ENCODE measurements at places on chromosomes 4 and X. TPM values are rescaled to one million over a fixed set of nuclear protein-coding genes. Genes with fewer than 3 reads are reported as not detected.

Gene CYBB
- 38.0 TPM for total RNA-seq

Gene ADGRG4
- not detected for total RNA-seq

Gene PABPC1L2A
- not detected for total RNA-seq

Gene GAGE12E
- not detected for total RNA-seq

Gene MAGEA4
- not detected for total RNA-seq

Gene TCEAL3
- 7.2 TPM for total RNA-seq

Gene MAOA
- 11.6 TPM for total RNA-seq

Gene DGKK
- not detected for total RNA-seq

Gene FAM241A
- 2.9 TPM for total RNA-seq

Gene AKAP14
- not detected for total RNA-seq

Gene ATP7A
- 20.4 TPM for total RNA-seq

Gene GPR82
- 0.20 TPM for total RNA-seq

Gene RTL3
- 0.59 TPM for total RNA-seq

DNA sequence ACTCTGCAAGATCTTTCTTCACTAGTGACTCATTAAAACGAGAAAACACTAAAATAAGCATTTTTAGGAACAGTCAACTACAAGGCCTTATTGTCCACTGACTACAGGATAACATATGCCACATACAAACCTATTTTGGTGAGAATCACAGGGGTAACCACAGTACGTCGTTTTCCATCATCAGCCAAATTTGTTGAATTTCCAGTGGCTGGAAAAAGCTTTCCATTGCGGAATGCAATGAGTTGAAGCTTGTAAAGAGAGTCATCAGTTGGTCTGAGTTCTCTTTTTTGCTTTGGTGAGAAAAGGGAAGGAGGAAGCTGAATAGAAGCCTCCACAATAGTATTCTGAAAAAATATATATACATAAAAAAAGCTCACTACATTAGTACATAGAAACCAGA lies 102.4 kb downstream of the ADGRA3 start:
- no peak for DNase-seq

GRCh38 chrX:119690921-119691716 lies 1.8 kb downstream of the SEPTIN6 start:
- no peak for DNase-seq

- no peak for DNase-seq
Observed at GRCh38 chr4:182929296-182929695, 12.1 kb upstream of the DCTD start.

DNA sequence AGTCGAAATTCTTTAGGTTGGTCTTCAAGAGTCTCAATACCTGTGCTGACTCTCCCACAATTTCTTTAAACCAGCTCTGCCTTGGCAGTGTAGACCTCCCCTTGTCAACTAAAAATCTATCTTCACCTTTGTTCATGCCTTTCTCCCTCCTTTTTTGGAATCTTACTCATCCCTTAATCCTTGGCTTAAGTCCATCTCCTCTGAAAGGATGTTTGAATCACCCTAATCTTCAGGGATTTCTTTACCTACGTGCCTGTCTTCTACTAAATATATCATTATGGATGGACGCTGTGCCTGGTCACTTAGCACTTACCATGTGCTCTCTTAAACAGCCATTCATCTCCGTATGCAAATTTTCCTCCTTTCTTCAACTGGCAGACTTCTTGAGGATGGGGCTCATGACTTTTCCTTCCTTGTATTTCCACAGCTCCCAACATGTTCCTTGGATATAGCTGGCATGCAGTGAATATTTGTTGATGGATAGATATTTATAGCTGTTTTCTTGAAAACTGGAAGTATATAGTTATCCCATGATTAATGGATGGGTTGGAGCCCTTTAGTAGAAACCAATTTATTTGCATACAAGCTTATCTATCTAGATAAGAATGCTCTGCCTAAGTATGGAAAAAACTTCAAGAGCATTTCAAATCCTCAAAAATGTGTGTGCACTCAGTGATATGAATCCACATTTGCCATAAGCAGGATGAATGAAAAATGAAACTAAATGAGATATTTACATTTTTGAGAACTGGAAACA lies 166.6 kb downstream of the SPRY1 start:
- peak; percentile 4 for DNase-seq

- DNase-seq = no peak
Observed at GRCh38 chrX:71534773-71535544, 2.1 kb downstream of the OGT start.

DNA sequence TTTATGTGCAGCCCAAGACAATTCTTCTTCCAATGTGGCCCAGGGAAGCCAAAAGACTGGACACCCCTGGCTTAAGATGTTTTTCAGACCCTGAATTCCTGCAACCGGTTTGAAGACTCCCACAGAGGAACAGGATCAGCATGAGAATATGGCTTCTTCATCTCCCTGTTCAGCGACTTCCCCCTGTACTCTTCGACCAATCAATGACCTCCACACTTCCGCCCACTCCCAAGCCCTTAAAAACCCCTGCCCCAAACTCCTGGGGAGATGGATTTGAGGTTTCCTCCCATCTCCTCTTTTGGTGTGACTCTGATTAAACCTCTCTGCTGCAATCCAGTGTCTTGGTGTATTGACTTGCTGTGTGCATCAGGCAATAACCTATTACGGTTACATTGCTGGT lies 344.4 kb downstream of the NR3C2 start:
- no peak for DNase-seq

GRCh38 chrX:39755143-39756032 lies 342.4 kb downstream of the BCOR start:
- DNase-seq = peak; percentile 35

GRCh38 chr4:113059449-113060182 lies 10.2 kb downstream of the ANK2 start:
- no peak for DNase-seq

GRCh38 chr4:77159806-77160205 lies 2.8 kb downstream of the CCNG2 start:
- DNase-seq = no peak

DNA sequence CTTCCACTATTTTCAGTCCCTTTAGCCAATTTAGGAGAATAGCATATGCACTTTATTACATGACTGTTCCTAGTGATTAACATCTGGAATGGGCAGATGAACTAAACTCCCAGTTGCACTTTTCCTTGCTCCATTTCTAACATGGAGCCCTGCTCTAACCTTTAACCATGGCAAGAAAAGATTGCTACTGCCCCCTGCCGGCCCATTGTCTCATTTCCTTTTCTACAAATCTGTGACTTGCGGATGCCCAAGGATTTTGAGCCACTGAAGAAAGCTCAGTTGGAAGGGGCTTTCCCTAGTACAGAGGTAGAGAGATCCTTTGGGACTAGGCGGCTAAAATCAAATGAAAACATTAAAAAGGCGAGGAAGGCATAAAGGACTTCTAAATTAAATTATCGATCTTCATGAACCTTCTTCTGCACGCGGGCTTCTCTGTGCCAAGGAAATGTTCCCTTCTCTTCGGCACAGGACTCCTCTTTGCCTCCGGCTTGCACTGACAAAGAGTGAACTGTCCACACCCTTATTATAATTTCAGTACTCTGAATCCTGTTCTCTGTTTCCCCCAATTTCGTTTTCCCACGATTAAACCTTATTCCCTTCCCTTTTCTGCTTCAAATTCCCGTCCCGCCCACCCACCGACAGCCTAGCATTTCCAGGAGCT lies 577 bp upstream of the GLRA2 start:
- DNase-seq = peak; percentile 26

- no peak for DNase-seq
Observed at GRCh38 chrX:25721564-25721963, 416.6 kb upstream of the MAGEB18 start.

DNA sequence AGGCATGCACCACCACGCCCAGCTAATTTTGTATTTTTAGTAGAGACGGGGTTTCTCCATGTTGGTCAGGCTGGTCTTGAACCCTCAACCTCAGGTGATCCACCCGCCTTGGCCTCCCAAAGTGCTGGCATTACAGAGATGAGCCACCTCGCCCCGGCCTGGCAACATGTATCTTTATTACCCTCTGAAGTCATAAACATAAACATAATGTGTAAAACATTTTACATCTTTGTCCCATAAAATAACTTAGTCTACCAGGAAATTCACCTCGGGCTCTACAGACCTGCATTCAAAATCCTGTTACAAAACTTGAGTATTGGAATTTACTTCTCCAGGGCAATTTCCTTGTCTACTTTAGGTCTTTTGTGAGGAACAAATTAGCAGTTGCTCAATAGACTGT lies 68.1 kb upstream of the DUSP21 start:
- DNase-seq = no peak

GRCh38 chrX:70434914-70435586 lies 9.6 kb upstream of the DLG3 start:
- DNase-seq = no peak

DNA sequence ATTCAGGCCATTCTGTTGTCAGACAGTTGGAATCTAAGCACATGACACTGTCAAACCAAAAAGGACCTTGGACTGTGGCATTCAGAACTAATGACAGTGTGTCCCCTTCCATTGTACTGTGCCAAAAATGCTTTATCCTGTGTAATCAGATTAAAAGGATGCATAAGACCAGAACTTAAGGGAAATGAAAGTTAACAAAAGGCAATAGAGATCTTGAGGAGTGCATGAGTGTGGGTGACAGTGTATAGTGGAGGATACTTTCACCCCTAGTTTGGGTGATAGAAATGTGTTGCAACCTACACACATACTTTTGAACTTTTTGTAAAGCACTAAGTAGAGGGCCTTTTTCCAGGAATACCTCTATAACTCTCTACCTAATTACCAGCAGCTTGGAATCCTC lies 4.5 kb downstream of the CYSLTR1 start:
- DNase-seq = no peak

- peak; percentile 10 for DNase-seq
Observed at GRCh38 chr4:53587135-53587534, 4.2 kb downstream of the LNX1 start.

DNA sequence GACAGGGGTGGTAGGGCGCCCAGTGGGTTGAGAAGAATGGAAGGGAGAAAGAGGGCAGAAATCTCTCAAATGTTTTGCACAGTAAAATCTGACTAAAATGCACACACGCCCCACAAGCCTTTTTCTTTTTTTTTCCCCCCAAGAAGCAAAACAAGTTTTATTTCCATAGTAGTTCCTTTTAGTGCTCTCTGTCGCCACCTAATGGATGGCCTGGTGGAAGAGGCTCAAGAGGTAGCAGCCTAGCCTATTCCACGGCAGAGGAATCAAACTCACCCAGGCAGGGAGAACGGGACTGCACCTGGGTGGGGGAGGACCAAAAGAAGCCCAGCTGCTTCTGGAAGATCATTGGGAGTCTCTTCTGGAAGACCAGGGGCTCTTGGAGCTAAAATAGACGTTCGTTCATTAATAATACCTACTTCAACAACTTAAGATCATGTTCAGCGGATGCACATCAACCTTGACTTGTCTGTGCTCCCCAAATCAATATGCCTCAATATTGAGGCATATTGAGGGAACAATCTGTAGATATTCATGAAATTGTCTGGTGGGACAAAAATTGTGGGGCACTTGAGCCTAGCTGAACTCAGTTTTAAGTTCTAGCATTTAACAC lies 31.6 kb upstream of the IRAK1 start:
- DNase-seq = no peak

GRCh38 chr4:165542476-165542875 lies 163.7 kb downstream of the CPE start:
- no peak for DNase-seq

DNA sequence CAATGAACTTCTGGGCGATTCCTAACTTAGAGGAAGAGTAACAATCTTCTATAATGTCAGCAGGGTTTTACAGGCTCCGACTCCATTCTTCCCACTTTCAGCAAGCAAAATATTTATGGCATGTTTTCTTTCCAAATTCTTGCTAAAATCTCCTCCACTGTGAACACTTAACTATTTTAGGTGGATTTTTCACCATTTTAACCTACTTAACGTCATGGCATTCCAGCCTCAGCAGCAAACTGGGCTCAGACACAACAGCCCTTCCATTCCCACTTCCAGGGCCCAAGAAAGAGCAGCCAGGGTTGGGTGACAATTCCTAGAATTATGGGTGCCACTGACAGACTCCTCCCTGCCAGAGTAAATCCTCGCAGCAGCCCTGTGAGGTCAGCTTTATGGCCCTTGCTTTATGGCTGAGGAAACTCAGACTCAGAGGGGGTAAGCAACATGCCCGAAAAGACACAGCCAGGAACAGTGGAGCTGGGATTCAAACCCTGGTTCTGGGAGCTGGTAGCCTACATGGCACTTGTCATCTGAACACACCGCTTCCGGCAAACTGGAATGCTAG lies 112.8 kb upstream of the MAP3K15 start:
- DNase-seq = no peak

- DNase-seq = no peak
Observed at GRCh38 chr4:24557026-24558025, 27.0 kb downstream of the DHX15 start.

DNA sequence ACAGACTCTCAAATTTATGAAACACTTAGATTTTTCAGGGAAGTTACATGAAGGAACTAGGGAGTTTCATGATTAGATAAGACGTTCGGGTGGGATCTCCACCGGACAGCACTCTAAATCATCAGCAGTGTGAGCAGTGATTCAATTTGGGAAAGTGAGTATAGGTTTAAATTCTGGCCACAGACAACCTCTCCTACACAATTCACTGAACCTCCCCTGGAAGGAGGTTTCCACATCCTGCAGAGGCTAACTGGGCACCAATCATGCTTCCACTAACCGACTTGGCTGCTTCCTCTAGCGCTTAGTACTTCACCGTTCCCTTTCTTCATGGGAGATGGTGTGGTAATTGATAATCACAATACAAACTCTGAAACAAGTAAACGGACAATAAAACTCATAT lies 5.6 kb downstream of the CXCL9 start:
- DNase-seq = no peak

GRCh38 chrX:31497086-31497485 lies 425.2 kb upstream of the FTHL17 start:
- DNase-seq = peak; percentile 71

DNA sequence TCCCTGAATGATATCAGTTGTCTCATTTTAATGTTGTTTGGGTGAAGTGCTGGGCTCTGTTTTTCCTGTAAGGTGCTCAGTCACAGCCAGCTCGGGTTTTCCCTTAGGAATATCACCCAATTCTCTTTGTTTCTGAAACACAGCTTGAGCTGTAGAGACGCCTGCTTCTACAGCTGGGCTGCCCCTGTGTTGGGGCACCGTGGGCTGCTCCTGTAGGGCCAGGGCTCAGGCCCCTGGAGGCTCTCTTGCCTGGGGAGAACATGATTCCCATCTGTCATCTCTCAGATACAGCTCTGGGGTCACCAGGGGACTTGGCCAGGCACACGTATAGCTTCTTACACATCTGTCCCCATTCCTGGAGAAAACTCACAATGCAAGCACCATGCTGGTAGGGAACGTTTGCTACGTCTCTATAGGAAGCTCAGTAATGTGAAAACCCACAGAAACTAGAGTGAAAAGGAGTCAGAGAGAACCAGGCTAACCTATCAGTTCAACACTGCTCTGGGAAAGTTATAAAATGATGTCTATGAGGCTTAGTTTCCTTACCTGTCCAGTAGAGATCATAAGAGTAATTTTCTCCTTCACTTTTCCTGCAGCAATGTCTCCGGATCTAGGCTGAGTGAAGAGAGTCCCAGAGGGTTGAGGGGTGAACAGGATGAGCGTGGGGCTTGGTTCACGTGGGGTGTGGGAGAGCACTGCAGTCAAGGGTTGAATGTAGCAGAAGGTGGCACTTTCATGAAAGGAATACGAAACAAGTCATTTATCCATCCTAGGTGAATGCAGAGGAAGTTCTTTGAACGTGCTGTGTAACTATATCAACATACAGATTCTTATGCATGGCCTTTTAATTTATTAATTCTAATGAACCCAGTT lies 14.5 kb downstream of the FHDC1 start:
- DNase-seq = no peak

GRCh38 chrX:70032792-70033191 lies 16.9 kb downstream of the AWAT2 start:
- no peak for DNase-seq

- no peak for DNase-seq
Observed at GRCh38 chr4:187380181-187380581, 615.4 kb upstream of the ZFP42 start.

Data from skin of body (tissue), 3 donors.